ENCODE measurements at places on chromosomes 12 and 14.
A peak's percentile ranks its signal among the peaks of the same experiment; 100 is the strongest.

DNA sequence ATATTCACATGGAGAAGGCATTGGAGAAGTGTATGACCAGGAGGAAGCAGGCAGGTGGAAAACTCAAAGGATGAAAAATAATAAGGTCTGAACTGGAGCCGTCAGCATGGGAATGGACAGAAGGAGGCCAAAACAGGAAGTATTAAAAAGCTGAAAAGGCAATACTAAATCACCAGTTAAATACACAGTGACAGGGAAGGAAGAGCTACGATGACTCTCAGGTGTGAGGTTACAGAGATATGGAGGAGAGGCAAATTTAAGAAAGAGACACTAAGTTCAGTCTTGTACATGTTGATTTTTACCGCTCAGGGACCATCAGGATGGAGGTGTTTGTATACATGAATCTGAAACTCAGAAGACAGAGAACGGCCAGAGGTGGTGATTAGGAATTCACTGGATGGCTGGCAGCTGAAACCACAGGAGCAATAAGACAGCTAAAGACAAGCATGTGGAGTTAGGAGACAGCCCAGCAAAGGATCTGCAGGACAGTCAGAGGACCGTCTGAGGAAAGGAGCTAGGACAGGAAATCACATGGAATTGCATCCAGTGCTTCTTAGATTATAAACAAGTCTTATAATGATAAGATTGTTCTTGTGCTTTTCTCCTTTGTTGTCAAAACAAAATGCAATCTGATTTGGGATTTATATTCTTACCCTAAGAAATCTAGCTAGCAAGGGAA is 33.9 kb upstream of the CDKN3 start:
- DNase-seq: no peak

DNA sequence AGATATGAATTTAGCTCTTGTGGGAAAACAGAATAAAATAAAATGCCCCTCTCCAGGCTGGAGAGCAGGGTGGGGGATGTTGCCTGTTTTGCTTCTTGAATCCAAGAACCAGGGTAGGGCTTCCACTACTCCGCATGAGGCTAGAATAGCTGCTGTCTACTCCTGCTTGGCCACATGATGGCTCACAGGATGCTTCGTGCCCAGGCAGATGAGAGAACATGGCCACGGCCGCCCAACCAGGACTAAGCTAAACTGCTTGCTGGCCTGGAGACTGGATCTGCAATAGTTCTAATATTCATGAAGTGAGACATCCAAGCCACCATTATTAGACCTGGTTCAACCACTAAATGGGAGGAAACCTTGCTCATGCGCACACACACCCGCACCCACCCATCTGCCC is 122.2 kb upstream of the METAP2 start:
- DNase-seq: peak; percentile 22

- peak; percentile 76 for DNase-seq
These were observed 15.9 kb upstream of the AMIGO2 start for GRCh38 chr12:47095446-47096236.

DNA sequence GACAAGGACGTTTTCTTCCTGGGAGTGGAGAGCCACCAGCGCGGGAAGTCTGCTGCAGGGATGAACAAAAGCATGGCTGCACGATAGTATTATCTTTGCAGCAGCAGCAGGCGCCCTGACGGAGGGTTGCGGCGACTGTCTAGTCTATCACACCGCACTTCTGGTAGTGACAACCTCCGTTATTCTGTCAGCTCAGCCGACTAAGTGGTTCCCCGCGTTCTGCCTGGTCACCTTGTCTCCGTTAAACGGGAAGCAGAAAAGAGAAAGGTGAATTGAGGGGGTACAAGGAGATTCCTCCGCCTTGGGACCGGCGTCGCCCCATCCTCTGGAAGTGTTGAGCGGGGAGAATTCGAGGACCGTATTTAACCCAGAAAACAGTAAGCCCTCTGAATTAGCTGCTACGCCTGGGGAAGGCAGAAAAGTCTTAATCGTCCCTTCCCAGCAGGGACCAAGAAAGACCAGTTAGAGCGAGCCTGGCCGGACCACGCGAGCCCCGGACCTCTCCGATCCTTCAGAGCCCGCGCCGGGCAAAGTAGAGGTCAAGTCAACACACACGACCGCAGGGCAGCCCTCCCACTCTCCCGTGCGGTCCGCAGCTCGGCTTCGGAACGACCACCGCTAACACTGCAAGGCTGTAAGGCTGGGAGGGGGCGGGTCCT is 536 bp upstream of the DAAM1 start:
- no peak for DNase-seq

GRCh38 chr14:102917469-102918211 is 4.8 kb upstream of the AMN start:
- peak; percentile 59 for DNase-seq

GRCh38 chr14:56378046-56378445 is 201.6 kb upstream of the TMEM260 start:
- DNase-seq: no peak

GRCh38 chr14:22557846-22558220 is 31.2 kb downstream of the DAD1 start:
- no peak for DNase-seq

DNA sequence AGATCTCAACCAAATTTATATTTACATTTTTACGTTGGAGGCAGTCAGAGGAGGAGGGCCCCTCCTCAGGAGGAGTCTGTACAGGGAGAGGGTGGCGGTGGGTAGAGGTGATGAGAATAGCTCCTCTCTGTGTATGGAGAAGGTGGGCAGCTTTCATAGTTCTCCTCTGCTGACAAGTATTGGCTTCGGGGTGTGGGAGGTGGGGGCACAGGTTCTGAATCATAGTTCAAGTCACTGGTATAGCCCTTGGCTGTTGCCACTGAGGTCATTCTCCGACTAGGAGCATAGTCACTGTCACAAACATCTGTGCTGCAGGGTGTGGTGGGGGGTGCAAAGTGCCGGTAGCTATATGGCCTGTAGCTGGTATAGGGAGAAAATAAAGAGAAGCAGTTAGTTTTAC is 50.3 kb downstream of the BCL2L14 start:
- no peak for DNase-seq

DNA sequence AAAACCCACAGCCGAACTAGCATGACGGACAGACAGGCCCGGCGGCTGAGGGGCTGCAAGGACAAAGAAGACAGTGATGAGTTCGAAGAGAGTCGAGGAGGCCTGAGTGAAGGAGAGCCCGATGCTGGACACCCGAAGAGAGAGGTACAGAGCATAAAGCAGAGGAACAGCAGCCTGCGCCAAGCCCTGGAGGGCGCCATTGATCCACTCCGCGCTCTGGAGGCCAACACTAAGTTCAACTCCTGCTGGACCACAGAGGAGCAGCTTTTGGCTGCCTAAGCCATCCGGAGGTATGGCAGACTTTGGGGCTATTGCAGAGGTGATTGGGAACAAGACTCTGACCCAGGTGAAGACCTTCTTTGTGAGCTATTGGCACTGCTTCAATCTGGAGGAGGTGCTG is 7.8 kb upstream of the PLXNC1 start:
- DNase-seq: peak; percentile 42

DNA sequence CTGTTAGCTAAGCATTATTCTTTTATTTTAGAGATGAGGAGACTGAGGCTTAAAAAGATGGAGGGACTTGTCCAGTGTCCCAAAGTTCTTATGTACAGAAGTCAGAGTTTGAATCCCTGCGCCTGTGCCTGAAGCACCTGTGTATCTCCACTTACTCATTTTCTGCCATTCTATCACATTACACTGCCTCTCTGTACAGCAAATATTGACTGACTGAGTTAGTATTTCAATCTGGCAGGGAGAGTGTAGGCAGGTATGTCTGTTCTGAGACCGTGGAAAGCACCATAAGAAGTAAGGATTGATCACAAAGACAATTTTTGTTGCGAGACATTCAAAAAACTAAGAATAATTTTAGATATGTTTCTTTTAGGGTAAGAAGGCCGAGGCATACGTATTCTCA is 162.7 kb downstream of the KITLG start:
- no peak for DNase-seq

- DNase-seq: no peak
These were observed 8.5 kb upstream of the FZD10 start for GRCh38 chr12:130153803-130154202.

- no peak for DNase-seq
These were observed 977 bp upstream of the TMEM120B start for GRCh38 chr12:121711361-121712189.

DNA sequence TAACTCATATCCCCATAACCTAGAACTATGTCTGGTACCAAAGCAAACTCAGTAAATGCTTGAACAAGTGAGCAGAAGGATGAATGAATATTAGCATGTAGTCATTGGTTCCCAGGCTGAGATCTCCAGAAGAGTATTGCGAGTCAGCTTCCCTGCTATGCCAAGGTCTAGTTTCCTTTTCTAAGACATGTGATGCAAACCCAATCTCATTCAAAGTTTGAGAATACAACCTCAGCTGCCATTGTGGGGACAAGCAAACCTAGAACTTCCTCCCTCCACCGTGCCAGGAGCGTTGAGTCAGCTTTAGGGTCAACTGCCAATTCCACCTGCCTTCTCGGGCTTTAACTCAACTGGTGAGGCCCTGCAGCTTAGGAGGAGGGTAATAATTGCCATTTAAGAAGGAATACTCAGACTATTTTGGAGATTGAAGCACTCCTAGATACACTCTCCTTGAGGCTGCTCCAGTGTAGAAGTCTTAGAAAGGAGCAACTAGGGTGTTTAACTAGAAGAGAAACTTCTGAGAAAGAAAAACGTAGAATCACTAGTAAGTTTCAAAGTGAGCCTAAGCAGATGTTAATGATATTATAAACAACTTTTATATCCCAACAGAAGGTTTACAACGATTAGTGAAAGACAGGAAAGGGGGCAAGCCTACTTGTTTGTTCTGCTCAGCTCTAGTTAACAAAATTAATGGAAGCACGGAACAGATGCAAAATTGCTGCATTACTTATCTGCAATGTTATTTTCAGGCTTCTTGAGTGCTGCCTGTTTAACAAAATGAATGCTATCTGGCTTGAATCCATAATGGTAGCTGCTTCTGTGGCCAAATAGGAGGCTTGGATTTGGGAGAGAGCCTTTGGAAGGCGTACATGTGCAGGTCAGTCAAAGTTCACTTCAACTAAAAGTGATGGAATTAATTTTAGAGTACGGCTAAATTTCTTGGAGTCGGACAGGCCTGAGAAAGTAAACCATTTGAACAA is 96.9 kb downstream of the HELB start:
- DNase-seq: peak; percentile 21

GRCh38 chr14:81565441-81566290 is 32.0 kb upstream of the SEL1L start:
- peak; percentile 43 for DNase-seq

DNA sequence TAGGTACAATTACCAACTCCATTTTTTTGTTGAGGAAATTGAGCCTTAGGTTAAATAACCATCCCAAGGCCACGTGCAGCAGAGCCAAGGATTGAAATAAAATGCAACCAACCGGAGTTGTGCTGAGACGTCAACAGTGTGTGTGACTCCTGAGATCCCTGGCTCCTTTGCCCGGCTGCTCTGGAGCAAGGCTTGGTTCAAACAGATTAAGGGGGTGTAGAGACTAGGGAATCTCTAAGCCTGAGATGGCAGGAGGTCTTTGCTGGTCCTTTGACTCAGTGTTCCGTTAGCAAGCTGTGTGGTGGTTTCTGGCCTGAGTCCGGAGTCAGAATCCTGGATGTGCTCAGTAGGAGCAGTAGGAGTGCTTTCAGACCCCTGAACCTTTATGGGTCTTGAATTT is 1.4 kb upstream of the SLC8A3 start:
- DNase-seq: no peak

DNA sequence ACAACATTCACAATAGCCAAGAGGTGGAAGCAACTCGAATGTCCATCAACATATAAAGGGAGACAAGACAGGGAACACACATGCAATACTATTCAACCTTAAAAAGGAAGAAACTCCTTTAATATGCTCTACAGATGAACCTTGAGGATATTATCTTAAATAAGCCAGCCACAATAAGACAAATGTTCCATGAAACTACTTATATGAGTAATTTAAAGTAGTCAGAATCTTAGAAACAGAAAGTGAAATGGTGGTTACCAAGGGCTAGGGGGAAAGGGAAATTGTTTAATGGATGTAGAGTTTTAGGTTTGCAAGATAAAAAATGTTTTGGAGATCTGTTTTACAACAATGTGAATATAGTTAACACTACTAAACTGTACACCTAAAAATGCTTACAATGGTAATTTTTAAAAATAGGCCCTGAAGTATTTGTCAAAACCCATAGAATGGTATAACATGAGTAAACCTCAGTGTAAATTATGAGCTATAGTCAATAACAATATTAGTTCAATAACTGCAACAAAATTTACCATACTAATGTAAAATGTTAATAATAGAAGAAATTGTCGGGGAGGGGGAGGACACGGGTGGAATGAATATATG is 71.1 kb downstream of the EGLN3 start:
- DNase-seq: no peak

DNA sequence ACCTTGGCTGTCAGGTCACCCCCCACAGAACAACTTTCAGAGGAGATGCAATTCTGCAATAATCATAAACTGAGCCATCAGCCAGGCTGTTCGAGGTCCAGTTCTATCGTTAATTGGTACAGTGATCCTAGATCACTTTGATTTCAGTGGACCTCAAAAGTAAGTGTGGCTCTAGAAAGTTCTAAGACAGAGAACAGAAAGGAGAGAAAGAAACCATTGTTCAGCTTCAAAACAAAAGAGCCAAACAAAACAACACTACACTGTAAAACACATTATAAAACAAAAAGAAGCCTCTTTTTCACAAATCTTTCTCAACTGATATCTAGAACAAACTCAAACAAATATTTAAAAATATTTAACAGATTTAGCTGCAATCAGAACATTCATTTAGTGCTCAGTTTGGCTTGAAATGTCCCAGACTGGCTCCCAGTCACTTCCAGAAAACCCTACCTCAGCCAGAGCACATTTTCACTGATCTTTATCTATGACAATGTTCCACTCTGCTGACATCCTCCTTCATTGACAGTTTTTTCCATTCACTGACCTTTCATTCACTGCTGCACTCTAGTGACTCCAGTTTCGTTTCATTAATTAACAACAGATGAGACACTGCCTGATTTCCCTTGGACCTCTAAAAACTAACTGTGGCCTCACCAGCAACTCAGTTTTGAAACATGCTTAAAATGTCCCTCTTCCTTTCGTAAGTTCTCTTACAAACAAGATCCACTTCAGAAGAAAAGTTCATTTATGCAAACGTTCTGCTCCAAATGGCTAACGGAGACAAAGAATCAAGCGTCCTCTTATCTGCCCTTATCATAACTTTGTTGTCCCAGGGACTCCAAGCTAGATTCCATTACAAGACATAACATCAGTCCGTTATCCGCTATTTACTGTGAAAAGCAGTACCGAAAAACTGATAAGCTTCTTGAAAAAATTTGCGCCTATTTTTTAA is 56.8 kb downstream of the DUSP16 start:
- peak; percentile 70 for DNase-seq

- peak; percentile 75 for DNase-seq
These were observed 104.2 kb upstream of the MAP1LC3B2 start for GRCh38 chr12:116454950-116455447.

All from choroid plexus epithelial cell (primary cell).